ENCODE measurements at places on chromosomes 13 and 19.

- no peak for DNase-seq
These were observed 7.7 kb downstream of the ARHGAP45 start for GRCh38 chr19:1074544-1075283.

DNA sequence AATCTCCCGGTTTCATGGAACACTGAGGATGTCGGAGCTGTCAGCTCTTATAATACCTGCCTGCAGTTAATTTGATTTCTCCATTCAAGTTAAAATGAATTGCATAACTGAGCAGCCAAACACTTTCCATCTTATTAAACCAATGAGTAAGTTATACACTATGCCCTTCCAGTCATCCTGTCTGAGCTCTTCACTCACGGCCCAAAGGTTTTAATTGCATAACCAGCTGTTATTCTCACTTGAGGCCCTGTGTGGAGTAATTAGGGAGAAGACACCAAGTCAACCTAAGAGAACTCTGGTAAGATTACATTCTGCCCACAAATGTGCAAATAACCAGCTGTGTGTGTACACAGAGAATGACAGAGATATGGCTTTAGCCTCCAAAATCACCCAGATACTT lies 303.5 kb downstream of the TBC1D4 start:
- no peak for DNase-seq

DNA sequence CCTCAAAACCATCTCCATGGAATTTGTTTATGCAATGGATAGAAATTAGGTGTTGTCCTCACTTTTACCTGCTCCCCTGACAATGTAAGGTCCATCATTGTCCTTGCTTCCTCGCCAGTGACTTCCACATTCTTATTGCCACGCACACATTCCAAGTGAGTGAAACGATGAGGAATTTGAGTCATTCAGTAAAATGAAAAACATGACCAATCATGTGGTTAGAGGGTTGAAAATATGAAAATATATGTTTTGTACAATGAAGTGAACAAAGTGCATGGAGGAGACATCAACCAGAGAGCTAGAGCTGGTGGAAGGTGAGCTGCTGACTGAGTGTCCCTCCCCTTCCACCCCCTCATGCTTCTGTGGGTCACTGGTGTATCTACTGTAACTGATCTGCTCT lies 91.7 kb downstream of the ATP8A2 start:
- DNase-seq: no peak

GRCh38 chr13:52070929-52071523 lies 46.5 kb downstream of the UTP14C start:
- DNase-seq: no peak

GRCh38 chr19:6065685-6066374 lies 44.5 kb downstream of the RFX2 start:
- no peak for DNase-seq

DNA sequence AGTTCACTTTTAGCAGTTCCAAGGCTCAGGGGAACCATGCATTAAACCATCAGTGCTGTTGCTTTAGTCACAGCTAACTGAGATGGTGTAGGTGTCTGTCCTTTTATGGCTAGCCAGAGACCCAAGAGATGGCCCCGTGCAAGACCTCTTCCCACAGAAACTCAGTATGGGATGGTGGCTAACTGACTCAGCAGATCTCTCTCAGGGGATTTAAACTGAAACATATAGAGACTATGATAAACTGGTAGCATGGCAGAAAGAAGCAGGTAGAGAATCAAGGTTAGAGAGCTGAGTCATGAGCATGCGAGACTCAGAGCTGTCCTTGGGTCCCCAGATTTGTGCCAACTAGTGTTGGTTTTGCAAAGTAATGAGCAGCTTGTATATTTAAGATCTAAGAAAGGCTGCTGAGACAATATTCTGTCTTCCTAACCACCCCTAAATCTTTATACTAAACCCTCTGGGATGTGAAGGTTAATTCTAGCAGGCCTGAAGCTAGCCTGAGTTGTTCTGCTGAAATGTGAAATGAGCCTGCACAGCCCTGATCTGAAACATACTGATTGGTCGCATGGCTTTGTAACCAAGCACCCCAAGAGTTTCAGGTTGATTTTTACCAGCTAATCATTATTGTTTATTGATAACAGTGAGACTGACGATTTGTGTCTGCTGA lies 6.5 kb upstream of the SCEL start:
- no peak for DNase-seq

DNA sequence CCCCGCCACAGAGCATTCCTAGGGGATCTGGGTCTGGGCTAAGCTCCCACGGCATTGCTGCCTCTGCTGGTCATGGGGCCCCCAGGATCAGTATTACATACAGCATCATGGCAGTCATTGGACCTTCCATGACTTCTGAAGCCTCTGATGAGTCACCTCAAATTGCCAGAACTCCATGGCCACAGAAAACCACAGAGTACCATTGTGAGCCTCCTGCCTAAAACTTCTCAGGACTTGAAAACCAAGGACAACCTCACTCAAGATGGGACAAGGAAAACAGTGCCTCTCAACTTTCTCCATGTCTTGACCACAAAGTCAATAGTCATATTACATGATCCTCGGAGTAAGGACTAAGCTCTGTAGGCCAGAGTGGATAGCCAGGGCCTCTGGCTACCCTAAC lies 306.0 kb downstream of the GPC5 start:
- DNase-seq: no peak

- no peak for DNase-seq
These were observed 3.2 kb downstream of the SPPL2B start for GRCh38 chr19:2331601-2332246.

- no peak for DNase-seq
These were observed 22.9 kb downstream of the LRCH1 start for GRCh38 chr13:46575818-46576221.

DNA sequence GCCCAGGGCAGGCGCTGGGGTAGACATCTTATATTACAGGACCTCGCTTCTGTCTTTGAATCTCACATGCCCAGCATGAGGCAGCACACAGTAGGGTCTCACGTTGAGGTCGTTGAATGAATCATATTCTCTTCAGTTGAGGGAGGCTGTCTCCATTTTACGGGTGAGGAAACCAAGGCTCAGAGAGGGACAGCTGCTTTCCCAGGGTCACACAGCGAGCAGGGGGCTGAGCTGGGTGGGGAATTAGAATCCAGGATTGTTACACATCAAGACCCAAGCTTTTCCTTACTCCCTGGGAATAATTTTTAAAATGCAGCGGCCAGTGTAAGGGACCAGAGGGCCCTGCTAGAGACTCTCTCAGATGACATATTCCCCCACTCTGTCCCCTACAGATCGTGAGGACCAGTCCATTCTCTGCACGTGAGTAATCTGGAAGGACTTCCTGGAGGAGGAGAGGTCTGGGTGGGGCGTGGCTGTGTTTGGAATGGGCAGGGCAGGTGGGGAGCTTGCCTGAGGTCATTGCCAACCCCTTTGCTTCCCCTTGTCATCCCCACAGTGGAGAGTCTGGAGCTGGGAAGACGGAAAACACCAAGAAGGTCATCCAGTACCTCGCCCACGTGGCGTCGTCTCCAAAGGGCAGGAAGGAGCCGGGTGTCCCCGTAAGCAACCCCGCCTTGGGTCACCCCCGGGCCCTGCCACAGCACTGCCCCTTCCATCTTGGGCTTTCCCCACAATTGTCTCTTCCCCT lies 19.4 kb downstream of the MYH14 start:
- no peak for DNase-seq

DNA sequence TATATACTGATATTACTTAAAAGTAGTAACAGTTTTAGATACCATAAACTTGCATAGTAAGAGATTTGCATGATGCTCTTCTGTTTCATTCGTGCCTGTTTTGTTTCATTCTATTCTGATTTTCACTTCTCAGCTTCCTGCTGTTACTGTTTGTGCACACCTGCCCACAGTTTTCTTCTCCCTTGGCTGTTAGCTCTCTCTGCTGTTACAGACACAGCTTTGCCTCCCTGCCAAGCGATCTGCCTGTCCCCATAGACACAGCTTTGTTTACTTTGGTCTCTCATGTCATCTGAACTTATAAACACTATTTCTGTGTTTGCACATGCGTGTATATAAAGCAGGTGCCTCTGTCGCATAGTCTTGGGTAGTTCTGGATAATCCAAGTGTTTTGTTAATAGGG lies 21.4 kb upstream of the UPF3A start:
- DNase-seq: no peak

DNA sequence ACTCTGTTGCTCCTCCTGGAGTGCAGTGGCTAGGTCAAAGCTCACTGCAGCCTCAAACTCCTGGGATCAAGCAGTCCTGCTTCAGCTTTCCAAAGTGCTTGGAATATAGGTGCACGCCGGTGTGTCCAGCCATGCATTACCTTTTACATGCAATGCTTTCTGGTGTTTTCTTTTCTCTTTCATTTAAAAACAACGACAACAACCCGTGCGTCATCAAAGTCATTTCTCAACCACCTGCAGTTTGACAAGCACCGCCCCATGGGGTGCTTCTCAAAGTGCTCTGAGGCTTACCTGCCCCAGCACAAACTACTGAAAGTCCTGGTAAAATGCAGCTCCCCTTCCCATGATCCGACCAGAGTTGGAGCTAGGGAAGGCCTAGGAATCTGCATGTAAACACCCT lies 7.1 kb downstream of the QTRT1 start:
- DNase-seq: no peak

- DNase-seq: no peak
These were observed 76.3 kb downstream of the PEG3 start for GRCh38 chr19:56764196-56764695.

DNA sequence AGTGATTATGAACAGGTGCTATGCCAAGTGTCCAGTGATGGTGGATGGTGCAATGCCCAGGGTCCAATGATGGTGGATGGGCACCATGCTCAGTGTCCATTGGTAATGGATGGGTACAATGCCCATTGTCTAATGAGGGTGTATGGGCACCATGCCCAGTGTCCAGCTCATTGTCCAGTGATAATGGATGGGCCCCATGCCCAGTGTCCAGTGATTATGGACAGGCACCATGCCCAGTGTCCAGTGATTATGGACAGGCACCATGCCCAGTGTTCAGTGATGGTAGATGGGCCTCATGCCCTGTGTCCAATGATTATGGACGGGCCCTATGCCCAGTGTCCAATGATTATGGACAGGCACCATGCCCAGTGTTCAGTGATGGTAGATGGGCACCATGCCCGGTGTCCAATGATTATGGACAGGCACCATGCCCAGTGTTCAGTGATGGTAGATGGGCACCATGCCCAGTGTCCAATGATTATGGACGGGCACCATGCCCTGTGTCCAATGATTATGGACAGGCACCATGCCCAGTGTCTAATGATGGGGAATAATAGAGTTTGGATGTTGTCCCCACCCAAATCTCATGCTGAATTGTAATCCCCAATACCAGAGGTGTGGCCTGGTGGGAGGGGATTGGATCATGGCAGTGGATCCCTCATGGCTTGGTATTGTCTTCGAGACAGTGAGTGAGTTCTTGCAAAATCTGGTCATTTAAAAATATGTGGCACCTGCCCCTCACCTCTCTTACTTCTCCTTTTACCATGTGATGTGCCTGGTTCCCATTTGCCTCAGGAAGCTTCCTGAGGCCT lies 87.8 kb downstream of the ANKRD10 start:
- no peak for DNase-seq

DNA sequence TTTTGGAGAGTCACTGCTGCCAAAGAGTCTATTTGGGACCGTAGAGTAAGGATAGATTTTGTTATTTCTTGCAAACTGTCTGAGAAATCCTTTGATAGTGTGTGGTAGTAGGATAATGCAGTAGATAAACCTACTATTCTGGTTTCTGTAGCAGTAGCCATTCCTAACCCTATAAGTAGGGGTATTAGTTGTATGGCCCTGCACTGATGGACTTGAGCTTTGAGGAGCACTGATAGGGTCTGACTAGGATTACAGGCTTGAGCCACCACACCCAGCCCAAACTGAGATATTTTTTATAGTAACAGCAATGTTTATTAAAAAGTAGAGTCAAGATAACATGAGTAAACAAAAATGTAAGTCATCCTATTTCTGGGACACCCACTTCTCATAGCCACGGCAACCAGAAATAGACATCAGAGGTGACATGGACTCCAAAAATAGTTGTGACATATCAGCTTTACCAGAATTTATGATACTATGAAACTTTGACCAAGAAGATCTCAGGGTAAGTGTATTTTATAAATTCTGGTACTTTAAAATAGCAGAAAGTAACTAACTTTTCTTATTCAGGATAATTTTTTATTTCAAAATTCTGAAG lies 479.1 kb downstream of the SUCLA2 start:
- DNase-seq: no peak

- no peak for DNase-seq
These were observed 758.3 kb upstream of the PCDH20 start for GRCh38 chr13:62173958-62174357.

DNA sequence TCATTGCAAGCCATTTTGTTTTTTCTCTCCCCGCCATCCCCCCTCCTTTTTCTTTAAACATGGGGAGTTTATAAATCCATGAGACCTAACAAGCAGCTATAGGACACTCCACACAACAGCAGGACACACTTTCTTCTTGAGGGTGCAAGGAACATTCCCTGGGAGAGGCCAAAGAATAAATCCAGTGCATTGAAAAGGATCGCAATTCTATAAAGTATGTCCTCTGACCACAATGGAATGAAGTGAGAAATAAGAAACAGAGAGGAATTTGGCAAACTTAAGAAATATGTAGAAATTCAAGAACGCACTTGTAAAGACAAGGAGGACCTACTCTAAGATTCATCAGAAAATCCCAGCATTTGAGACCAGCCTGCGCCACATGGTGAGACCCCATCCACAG lies 11.9 kb downstream of the KLF2 start:
- DNase-seq: no peak

- DNase-seq: no peak
These were observed 59.0 kb upstream of the FARP1 start for GRCh38 chr13:98083936-98084335.

GRCh38 chr19:40035996-40036395 lies 20.0 kb downstream of the ZNF780B start:
- no peak for DNase-seq

GRCh38 chr13:46079770-46080169 lies 25.1 kb downstream of the CPB2 start:
- no peak for DNase-seq

GRCh38 chr19:12983542-12984142 lies 11.6 kb upstream of the NFIX start:
- DNase-seq: peak; percentile 11

- no peak for DNase-seq
These were observed 98.9 kb downstream of the UGGT2 start for GRCh38 chr13:95954266-95954665.

DNA sequence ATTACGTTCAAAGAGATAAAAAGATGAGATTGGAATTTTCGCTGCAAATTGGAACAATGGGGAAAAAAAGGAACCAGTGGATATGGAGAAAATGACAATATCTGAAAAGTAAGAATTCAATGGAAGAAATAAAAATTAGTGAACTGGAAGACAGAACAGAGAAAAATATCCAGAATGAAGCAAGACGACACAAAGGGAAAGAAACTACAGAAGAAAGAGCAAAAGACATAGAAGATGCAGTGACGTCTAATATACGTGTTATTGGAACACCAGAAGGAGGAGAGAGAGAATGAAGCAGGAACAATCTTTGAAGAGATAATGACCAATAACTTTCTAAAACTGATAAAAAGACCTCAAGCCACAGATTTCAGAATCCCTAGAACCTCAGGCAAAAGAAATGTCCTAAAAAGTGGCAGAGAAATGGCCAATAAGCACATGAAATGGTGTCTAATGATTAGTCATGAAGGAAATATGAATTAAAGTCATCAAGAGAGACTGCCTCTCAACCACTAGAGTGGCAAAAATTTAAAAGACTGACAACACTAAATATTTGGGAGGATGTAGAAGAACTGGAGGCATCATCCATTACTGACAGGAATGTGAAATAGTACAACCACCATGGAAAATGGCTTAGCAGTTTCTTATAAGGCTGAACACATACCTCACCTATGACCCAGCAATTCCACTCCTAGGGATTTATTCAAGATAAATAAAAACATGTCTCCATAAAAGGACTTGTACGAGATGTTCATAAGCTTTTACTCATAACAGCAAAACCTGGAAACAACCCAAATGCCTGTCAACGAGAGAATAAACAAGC lies 56.5 kb downstream of the GADD45B start:
- peak; percentile 71 for DNase-seq

All from amniotic stem cell (primary cell).